ENCODE measurements at places on chromosomes 1 and 21.

- DNase-seq, result no peak
Measured at GRCh38 chr1:115976921-115977498, 697 bp downstream of the SLC22A15 start.

GRCh38 chr1:54976747-54977146, 3.7 kb upstream of the TMEM61 start:
- DNase-seq, result no peak

GRCh38 chr1:87155170-87155569, 173.5 kb upstream of the LMO4 start:
- no peak for DNase-seq

GRCh38 chr1:170290991-170291390, 145.2 kb downstream of the NTMT2 start:
- DNase-seq, result no peak

- no peak for DNase-seq
Measured at GRCh38 chr1:28291711-28292110, 32.4 kb downstream of the SESN2 start.

DNA sequence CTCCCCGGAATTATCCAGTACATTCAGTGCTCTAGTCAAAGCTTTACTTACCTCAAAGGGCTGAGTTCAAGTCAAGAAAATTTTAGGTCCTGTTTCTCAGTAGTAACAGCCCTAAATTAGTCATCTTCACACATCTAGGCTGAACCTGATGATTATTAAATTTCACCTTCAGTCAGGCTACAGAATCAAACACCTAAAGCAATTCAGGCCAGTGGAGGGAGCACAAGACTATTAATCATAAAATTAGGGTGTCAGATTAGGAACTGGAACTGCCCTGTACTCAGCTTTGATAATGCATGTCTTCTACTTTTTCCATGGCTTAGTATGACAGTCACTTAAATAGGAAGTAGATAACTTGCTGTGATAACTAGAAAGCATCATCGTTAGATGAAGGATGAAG, 28.4 kb upstream of the BCAS2 start:
- DNase-seq, result no peak

DNA sequence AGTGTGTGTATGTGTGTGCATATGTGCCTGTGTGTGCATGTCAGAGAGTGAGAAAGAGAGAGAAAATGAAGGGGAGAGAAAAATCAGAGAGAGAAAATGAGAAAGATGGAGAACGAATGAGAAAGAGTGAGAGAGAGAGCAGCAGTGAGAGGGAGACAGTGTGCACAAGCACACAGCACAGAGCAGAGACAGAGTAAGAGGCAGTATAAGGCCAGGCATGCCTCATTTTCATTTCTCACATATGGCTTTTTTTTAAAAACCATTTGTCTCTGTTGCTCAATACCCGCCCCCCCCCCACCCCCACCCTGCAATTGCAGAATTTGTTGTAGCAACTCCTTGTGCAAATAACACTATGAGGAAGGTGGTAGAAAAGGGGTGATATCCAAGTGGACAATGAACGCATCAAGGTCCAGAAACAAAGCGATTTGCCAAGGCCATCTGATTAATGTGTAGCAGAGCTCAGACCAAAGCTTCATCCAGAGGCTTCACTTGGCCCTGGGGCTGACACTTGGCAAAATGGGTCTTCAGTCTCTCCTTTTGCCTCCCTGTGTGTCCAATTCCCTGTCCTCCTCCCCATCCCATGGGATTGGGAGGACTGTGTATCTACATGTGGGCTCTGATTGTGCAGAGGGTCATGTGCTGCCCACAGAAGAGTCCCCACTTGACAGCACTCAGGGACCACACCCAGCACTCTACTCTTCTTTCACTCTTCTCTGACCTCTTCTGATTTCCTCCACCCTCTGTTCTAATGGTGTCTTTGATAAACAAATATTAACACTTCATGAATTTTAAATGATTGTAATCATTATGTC, 38.9 kb upstream of the HSD3B1 start:
- DNase-seq, result no peak
